NCI-H2029 treated with DMSO at 0.1 percent for 48 hours (cell line): ENCODE measurements at places on chromosomes 2 and 18.

- no peak for DNase-seq
Observed at GRCh38 chr2:190636361-190636760, 12.5 kb upstream of the NAB1 start.

- no peak for DNase-seq
Observed at GRCh38 chr2:218030409-218031195, 27.8 kb upstream of the TNS1 start.

GRCh38 chr2:225694664-225695063, 295.2 kb downstream of the NYAP2 start:
- no peak for DNase-seq

DNA sequence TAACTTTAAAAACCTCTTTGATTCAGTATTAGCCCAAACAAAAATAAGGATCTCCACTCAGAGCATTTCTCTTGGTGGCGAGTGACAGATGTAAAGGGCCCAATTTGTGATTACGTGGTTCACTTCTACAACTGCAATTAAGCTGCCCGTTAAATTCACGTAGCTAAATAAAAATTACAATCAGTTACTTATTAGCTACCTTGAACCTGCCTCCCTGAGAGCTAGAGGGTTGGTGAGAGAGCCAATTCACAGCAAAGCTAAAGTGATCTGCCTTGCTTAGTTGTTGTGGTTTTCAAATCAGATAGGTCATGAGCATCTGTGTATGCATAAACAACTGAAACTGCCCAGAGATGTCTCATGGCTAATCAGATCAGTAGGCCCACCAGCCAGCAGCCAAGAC, 156.7 kb downstream of the RNF152 start:
- no peak for DNase-seq

GRCh38 chr2:131035826-131036231, 57.4 kb downstream of the FAM168B start:
- no peak for DNase-seq
